ENCODE measurements at places on chromosomes 4 and X. TPM values are rescaled to one million over a fixed set of nuclear protein-coding genes. Genes with fewer than 3 reads are reported as not detected.

DNA sequence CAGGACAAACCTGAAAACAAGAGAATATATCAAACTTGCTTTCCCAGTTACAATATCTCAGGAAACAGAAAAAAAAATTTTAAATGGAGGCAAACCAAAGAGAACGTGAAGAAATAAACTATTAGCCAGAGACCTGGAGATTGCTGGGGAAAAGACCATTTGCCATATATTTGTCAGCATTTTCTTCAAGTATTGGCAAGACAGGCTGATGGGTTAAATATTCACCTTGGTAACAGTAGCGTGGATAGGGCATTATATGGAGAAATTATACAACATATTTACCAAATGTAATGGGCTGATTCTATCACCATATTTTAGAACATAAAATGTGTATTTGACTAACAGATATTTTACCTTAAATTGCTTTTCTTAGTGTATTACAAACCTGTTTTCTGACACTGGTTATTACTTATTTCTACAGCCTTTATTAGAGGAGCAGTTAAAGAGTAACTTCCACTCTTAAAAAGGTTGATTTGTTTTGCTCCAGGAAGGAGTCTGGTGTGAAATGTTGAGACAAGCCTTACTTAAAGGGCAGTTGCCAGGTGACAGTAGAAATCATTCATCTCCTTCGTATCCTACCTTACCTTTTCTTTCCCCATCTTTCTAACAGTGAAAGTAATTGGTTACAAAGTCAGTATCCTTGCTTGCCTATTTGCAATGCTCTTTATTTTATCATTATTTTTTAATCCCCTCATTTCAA, 575.5 kb downstream of the GBA3 start:
- no peak for DNase-seq

DNA sequence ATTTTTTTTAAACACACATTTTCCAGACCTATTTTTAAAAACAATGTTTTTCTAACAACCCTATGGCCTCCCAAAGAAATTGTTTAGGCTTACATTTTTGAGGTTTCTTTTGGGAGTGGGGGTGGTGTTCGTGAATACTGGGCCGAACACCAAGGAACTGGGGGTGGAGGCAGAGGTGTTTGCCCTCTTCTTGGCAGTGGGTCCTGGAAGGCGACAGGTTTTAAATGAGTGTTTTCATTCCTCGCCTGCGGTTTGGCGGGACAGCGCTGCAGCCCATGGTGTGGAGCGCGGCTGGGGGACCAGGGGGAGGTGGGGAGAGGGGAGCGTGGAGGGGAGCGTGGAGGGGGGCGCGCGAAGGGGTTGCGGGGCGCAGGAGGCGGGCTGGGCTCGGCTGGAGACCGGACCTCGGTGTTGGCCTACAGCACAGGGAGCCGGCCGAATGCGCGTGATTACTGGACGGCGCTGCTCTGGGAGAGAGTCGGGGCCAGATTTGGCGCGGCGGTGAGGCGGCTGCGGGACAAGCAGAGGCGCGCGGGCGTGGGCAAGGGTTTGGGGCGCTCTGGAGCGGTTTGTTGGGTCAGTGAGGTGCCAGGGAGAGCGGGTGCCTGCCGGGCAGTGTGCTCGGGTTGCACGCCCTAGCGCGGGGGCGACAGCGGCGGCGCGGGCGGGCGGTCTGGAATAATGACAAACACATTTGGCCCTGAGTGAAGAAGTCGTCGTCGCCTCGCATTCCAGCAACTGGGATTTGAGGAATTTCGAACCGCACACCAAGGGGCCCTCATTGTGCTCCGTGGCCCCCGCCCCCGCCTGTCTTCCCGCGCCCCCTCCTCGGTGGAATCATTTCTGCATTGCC, 764 bp downstream of the PDGFRA start:
- DNase-seq: peak; percentile 41

GRCh38 chrX:154123241-154124219, 20.5 kb upstream of the OPN1LW start:
- DNase-seq: no peak

The GDPD2 gene
- total RNA-seq: not detected

The NOX1 gene
- total RNA-seq: not detected

The KLKB1 gene
- total RNA-seq: 0.60 TPM

DNA sequence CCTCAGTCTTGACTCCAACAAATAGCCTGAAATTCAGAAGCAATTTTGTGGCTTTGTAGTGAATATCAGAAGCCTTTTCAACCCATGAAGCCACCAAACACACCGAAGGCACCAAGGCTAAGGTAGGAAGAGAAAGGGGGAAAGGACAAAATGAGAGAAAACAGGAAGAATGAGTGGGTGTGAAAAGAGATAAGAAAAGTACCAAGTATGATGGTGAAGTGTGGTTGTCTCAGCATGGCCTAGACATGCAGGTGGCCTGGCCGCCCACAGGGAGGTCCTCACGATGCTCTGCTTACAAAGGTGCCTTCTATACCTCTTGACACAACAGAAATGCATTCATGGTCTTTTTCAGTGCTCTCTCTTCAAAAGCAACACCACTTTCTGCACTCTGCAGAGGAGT, 34.9 kb downstream of the ACSL1 start:
- no peak for DNase-seq

GRCh38 chrX:86148024-86148511, at the start of gene DACH2:
TSS of gene DACH2 (plus strand) at chrX:86148451.
- DNase-seq: peak; percentile 81

DNA sequence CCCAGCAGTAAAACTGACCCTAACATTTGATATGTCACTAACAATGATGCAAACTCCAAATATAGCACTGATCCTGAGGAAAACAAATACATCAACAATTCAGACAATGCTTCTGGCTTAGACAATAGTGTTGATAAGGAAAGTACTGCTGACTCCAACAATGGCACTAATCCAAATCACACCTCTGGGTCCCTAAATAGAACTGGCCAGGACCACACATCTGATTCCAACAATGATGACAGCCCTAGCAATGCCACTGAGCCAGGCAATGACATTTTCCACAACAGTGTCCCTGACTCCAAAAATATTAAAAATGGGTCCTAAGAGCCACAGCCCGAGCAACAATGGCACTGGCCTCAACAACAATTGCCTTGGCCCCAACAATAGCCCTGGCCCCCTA, 243.1 kb upstream of the APOOL start:
- no peak for DNase-seq

The BEND4 gene
- total RNA-seq: 0.40 TPM

The FAM9B gene
- not detected for total RNA-seq

The SCD5 gene
- total RNA-seq: 113 TPM

- no peak for DNase-seq
These were observed 129.4 kb upstream of the ARSJ start for GRCh38 chr4:114108869-114109268.

- no peak for DNase-seq
These were observed 9.5 kb downstream of the ASB5 start for GRCh38 chr4:176259330-176260090.

- no peak for DNase-seq
These were observed 9.5 kb downstream of the WDR44 start for GRCh38 chrX:118355225-118355920.

DNA sequence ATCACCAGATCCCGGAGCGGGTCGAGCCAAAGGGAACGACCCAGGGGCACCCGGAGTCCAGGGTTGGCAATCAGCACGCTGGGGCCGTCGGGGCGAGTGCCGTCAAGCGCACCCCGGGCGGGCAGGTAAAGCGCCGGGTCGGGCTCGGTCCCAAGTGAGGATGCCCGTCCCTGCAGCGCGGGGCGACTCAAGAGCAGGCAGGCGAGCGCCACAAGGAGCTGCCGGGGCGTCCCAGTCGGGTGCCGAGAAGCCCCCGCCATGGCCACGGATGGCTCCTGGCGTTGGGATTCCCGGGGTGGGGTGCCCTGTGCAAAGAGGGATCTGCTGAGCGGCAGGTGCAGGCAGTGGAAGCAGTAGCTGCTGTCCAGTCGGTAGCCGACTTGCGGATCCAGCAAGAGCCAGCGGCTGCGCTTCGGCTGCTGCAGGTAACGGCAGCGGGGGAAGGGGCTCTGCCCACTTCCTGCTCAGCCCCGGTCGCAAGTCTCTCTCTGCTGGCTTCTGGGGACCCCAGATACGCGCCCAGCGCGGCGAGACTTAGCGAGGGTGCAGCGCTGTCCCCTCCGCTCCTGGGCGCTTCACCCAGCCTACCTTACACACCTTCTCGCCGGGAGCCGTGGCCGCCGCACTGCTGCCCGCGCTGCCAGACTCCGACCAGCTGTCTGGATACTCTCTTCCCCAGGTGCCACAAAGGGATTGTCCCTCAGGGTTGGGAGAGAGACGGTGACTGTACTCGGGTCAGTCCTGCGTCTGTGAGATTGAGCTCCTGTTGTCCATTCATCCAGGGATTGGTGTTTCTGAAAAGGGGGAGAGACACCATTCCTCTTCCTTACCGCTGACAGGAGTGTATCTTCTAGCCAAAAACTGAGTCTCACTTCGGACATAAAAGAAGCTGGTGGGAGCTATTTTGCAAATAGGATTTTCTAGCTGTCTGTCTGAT, at the start of gene FREM3:
FREM3 (minus strand) TSS at position 260 of the 937 bp plus-strand sequence; CDS start at position 260, 0 bp downstream.
- DNase-seq: no peak

- no peak for DNase-seq
These were observed 632.4 kb upstream of the ZFP42 start for GRCh38 chr4:187362937-187363857.

The EGF gene
- total RNA-seq: not detected

The YY2 gene
- total RNA-seq: 2.4 TPM

GRCh38 chr4:68797618-68798017, 18.2 kb upstream of the UGT2B10 start:
- no peak for DNase-seq

- no peak for DNase-seq
These were observed 233.5 kb upstream of the PGRMC2 start for GRCh38 chr4:128521156-128521555.

DNA sequence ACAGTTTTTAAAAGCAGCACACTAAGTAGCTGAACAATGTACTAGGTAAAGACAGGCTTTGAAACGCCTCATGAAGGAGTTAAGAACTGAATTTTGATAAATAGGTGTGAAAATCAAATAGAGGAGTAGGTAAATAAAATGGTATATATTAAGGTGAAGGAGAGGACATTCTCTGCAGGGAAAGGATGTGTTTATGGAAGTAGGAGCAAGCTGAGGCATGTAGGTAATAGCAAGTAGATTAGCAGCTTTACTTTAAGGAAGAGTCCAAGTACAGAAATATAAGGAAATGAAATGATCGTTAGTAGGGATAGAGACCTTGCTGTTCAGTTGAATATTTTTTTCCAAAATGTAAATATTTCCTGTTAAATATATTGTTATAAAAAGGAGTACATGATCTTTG, 12.5 kb downstream of the METAP1 start:
- DNase-seq: no peak

GRCh38 chr4:17068392-17068791, 169.9 kb upstream of the LDB2 start:
- DNase-seq: no peak

- no peak for DNase-seq
These were observed 1.0 kb upstream of the DDX60 start for GRCh38 chr4:168319486-168320019.

The RHOXF2 gene
- not detected for total RNA-seq

DNA sequence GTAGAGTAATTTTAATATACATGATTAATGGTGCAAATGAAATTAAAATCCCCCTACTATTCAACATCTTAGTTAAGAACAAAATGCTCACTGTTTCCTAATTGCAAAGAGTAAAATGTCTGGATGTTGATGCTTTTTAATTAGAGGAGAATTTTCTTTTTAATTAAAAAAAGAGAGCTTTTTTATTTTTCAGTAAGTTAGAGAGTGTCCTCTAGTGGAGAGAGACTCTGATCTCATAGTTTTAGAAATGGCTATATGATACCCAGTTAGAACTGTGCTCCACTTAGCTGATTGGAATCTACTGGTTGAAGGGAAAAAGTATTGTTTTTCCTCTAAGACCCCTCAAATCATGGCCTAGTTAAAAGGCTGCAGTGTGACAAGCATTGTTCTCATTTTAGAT, 312.0 kb upstream of the MAGEB2 start:
- no peak for DNase-seq

- DNase-seq: no peak
These were observed 496.9 kb downstream of the TMA16 start for GRCh38 chr4:163991298-163991865.

GRCh38 chrX:151919610-151920009, 6.9 kb downstream of the MAGEA4 start:
- DNase-seq: peak; percentile 5

DNA sequence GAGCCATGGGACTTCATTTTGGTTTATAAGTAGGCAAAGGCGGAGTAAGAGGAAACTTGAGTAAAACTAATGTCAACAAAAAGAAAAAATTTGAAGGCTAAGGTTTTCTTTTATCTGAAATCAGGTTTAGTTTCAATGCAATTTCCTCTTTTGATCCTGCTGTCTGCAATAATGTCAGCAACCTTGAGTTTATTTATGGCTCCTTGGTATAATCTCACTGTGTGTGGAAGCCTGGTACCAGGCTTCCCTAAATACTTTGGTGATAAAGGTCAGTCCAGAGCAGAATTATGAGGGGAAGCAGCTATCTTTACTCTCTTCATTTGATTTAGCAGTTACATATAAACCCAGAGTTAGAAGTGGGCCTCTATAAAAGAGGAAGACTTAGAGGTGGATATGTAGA, 57.8 kb downstream of the NDNF start:
- DNase-seq: no peak

- no peak for DNase-seq
These were observed 59.9 kb downstream of the ELOVL6 start for GRCh38 chr4:110138551-110138950.

GRCh38 chr4:82818664-82819662, 20.4 kb upstream of the SCD5 start:
- DNase-seq: no peak

DNA sequence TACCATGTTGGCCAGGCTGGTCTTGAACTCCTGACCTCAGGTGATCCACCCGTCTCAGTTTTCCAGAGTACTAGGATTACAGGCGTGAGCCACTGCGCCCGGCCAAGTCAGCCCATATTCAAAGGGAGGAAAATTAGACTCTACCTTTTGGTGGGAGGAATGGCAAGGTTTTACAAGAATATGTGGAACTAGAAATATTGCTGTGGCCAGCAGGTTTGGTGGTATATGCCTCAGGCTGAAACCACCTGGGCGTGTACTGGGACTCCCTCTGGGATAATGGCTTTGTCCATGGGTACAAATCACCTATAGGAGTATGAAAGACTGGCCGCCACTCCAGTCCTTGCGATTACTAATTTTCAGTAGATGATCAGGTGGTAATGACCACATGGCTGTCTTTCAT, 32.4 kb downstream of the SAT1 start:
- DNase-seq: no peak

- DNase-seq: no peak
These were observed 31.4 kb downstream of the ABLIM2 start for GRCh38 chr4:8127051-8127826.

- DNase-seq: no peak
These were observed 61.3 kb upstream of the PRRG1 start for GRCh38 chrX:37287741-37288444.

DNA sequence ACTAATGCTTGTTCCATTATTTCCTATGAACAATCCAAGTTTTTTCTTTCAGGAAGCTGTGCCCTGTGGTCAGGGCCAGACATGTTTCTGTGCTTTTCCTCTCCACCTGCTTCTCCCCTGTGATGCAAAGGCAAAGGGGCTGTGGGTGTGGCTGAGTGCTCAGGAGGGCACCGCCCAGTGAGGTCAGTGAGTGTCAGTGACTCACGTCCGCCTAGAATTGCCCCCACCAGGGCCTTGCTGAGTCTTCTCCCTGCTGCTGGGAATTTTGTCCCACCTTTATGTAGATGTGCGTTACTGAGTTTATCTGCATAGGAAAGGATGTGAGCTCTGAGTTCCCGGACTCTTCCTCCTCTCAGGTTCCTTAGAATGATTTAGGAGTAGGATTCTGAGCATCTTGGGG, 283.2 kb downstream of the DCHS2 start:
- DNase-seq: no peak

The CENPU gene
- 0.72 TPM for total RNA-seq

The TCEAL6 gene
- 1.6 TPM for total RNA-seq

- DNase-seq: no peak
These were observed 29.0 kb upstream of the TLR2 start for GRCh38 chr4:153655002-153655541.

Data from ovary (tissue), 10 donors.